ENCODE measurements at places on chromosomes 3 and 15.

- no peak overlapping the region for H3K4me3 ChIP-seq
- no peaks in the 10 kb centered on the region for H3K36me3 ChIP-seq
- DNase-seq: no peak
- H3K27me3 ChIP-seq: no peaks in the 10 kb centered on the region
- H3K4me1 ChIP-seq: no peaks in the 10 kb centered on the region
- no peak overlapping the region for H3K27ac ChIP-seq
Observed at GRCh38 chr3:45904931-45905330, 18.6 kb downstream of the CCR9 start.

DNA sequence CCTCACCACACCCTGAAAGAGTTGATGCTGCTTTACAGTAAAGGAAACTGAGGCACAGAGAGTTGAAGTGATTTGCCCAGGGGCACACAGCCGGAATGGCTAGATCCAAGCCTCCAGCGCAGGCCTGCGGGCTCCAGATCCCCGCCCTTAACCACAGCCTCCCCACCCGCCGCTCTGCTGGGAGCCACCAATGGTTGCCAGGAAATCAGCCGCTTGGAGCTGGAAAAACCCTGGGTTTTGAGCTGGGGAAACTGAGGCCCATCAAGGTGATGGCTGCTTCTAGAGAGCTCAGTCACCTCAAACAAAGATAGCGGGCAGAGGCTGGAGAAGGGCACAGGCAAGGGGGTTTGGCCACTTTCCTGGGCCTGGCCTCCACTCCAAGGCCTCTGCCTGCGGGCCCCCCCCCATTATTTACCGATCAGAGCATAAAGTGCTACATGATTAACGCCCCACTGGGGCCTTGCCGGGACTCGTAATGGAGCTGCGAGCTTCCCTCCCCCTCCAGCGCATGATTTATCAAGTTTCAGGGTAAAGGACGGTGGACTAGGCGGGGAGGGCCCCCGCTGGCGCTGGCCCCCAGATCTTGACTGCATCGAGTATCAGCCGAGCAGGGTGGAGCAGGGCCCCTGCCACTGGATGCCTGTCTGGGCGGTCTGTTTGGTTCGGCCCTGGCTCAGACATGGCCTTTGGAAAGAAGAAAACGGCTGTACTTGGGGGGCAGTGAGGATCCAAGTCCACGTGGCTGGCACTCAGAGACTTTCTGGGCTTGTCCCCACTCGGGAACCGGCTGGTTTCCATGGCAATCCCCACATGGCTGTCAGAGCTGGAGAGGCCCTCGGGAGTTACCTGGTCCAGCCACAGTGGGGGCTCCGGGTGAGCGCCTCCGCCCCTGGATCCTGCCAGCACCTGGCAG lies 9.1 kb downstream of the PLXND1 start:
- H3K4me3 ChIP-seq: no peak overlapping the region
- peaks cover 4% of the 10 kb centered on the region for H3K27me3 ChIP-seq
- peaks cover 2% of the 10 kb centered on the region for H3K36me3 ChIP-seq
- peaks cover 96% of the 10 kb centered on the region for H3K4me1 ChIP-seq
- peak overlapping the region; percentile 90 for H3K27ac ChIP-seq
- DNase-seq: no peak

DNA sequence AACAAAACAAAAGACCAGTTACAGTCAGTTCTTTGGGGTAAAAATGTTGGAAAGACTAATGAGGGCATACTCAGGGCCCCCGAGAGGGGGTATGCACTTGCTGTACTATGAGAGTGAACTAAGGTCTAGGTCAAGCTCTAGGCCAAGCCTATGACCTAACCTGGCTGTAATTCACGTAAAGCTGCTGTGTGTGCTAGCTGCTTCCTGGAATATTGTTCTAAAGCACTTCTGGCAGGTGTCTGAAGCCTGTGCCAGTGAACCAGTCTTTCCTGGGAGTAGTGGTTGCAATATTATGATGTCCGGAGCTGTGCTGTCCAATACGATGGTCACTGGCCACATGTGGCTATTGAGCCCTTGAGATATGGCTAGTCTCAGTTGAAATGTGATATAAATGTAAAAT lies 13.1 kb upstream of the CX3CR1 start:
- no peak overlapping the region for H3K4me3 ChIP-seq
- H3K4me1 ChIP-seq: peaks cover 13% of the 10 kb centered on the region
- H3K36me3 ChIP-seq: no peaks in the 10 kb centered on the region
- H3K27me3 ChIP-seq: no peaks in the 10 kb centered on the region
- H3K27ac ChIP-seq: no peak overlapping the region

- no peaks in the 10 kb centered on the region for H3K36me3 ChIP-seq
- no peaks in the 10 kb centered on the region for H3K27me3 ChIP-seq
- no peaks in the 10 kb centered on the region for H3K4me1 ChIP-seq
- no peak overlapping the region for H3K27ac ChIP-seq
- no peak overlapping the region for H3K4me3 ChIP-seq
Observed at GRCh38 chr3:168436245-168436724, 340.6 kb upstream of the GOLIM4 start.

DNA sequence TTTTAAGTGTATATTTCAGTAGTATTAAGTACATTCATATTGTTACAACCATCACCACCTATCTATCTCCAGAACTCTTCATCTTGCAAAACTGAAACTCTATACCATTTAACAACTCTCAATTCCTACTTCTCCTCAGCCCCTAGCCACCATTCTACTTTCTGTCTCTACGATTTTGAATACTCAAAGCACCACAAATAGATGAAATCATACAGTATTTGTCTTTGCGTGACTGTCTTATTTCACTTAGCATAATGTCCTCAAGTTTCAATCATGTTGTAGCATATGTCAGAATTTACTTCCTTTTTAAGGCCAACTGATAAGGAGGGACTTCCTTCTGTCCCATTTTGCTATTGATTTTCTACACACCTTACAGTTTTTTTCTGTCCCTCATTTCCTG lies 593.3 kb downstream of the FHIT start:
- DNase-seq: no peak
- H3K4me1 ChIP-seq: no peaks in the 10 kb centered on the region
- H3K36me3 ChIP-seq: no peaks in the 10 kb centered on the region
- H3K4me3 ChIP-seq: no peak overlapping the region

DNA sequence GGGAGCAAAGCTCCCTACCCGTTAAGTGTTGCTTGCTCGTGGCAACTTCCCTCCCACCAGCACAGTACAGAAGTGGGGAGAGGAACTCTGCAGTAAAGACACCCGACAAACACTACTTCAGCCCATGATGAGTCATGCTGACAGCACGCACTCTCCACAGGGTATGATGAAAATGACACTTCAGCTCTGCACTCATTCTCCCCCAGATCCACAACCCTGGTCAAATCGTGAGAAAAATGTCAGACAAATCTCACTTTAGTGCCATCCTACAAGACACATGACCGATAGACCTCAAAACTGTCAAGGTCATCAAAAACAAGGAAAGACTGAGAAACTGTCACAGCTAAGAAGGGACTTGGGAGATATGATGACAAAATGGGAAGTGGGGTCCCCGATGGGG lies 278.9 kb downstream of the OCA2 start:
- no peak for DNase-seq
- no peak overlapping the region for H3K27ac ChIP-seq
- H3K36me3 ChIP-seq: no peaks in the 10 kb centered on the region
- H3K27me3 ChIP-seq: no peaks in the 10 kb centered on the region
- H3K4me3 ChIP-seq: no peak overlapping the region

DNA sequence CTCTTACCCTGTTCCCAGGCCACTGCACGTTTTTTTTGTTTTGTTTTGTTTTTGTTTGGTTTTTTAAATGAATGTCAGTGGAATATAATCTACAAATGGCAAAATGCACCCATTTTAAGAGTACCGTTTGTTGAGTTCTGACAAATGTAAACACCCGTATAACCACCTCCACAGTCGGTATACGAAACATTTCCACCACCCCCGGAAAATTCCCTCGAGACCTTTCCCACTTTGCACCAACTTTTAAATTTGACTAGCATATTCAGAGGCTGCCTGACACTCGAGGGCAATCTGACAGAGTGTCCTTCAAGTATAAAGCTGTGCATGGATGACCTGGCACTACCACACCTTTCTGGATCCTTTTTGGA lies 613 bp upstream of the ARHGEF3 start:
- H3K36me3 ChIP-seq: no peaks in the 10 kb centered on the region
- H3K27ac ChIP-seq: no peak overlapping the region
- H3K27me3 ChIP-seq: no peaks in the 10 kb centered on the region
- no peak for DNase-seq
- H3K4me1 ChIP-seq: peaks cover 39% of the 10 kb centered on the region
- peak overlapping the region; percentile 58 for H3K4me3 ChIP-seq

DNA sequence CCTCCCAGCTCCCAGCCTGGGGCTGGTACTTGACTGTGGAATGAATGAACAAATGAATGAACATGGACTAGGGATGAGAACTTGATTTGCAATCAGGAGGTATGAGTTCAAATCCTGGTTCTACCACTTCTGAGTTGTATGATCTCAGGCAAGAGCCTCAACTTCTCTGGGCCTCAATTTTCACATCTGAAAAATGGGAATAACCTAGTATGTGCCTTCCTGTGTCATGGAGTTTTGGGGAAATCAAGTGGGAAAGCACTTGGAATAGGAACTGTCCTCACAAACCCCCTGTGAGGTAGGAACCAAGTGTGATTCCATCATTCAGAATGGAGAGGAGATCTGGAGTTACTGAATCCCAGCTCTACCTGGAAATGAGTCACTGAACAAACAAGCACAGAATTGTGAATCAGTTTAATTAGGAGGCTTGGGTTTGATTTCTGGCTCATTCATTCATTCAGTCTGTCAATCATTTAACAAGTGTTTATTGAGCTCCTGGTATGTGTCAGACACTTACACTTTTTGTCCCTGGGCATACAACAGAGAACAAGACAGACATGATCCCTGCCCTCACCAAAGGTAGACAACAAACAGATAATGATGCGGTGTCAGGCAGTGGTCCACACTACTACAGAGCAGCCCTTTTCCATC lies 29.7 kb downstream of the DNASE1L3 start:
- DNase-seq: no peak
- H3K27me3 ChIP-seq: no peaks in the 10 kb centered on the region
- H3K27ac ChIP-seq: no peak overlapping the region
- peaks cover 26% of the 10 kb centered on the region for H3K4me1 ChIP-seq
- H3K4me3 ChIP-seq: no peak overlapping the region

DNA sequence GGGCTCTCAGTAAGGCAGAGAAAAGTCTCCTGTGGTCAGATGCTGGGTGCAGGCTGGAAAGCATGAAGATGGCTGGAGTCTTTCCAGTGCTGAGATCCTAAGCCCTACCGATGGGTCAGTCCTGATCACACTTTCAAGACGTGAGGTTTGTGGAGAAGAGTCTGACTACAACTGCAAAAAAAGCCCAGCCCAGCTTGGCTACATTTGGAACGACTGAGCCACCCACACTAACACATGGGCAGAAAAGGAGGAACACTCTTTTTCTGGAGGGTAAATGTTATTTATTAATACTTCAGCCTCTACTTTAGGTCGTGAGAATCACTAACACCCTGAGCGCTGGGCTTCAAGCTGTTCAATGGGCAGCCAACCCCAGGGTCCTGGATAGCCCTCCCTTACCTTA lies 22.0 kb upstream of the C3orf22 start:
- peaks cover 2% of the 10 kb centered on the region for H3K36me3 ChIP-seq
- no peaks in the 10 kb centered on the region for H3K4me1 ChIP-seq
- DNase-seq: no peak
- no peaks in the 10 kb centered on the region for H3K27me3 ChIP-seq
- no peak overlapping the region for H3K27ac ChIP-seq

- no peak overlapping the region for H3K4me3 ChIP-seq
- no peak for DNase-seq
- H3K27me3 ChIP-seq: no peaks in the 10 kb centered on the region
- peaks cover 22% of the 10 kb centered on the region for H3K4me1 ChIP-seq
- H3K36me3 ChIP-seq: no peaks in the 10 kb centered on the region
- no peak overlapping the region for H3K27ac ChIP-seq
Observed at GRCh38 chr15:82568986-82569385, 28.7 kb upstream of the RPS17 start.

DNA sequence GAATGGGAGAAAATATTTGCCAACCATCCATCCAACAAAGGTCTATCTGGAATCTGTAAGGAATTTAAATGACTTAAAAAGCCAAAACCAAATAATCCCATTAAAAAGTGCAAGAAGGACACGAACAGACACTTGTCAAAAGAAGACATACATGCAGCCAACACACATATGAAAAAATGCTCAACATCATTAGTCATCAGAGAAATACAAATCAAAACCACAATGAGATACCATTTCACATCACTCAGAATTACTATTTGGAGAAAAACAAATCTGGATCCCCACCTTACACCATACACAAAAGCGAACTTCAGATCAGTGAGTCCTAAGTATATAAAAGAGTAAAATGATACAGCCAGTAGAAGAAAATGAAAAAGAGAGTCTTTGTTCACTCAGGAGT lies 58.6 kb upstream of the MNS1 start:
- DNase-seq: no peak
- no peaks in the 10 kb centered on the region for H3K27me3 ChIP-seq
- H3K4me3 ChIP-seq: no peak overlapping the region
- H3K27ac ChIP-seq: no peak overlapping the region
- H3K36me3 ChIP-seq: no peaks in the 10 kb centered on the region

- DNase-seq: no peak
- peaks cover 23% of the 10 kb centered on the region for H3K36me3 ChIP-seq
- no peaks in the 10 kb centered on the region for H3K27me3 ChIP-seq
- peaks cover 30% of the 10 kb centered on the region for H3K4me1 ChIP-seq
Observed at GRCh38 chr15:77790481-77790880, 157.8 kb upstream of the LINGO1 start.

All from spinal cord (tissue), 10 donors.